ENCODE measurements at places on chromosomes 12 and 14.

GRCh38 chr12:124576061-124576650 is 8.7 kb upstream of the NCOR2 start:
- no peak for DNase-seq

DNA sequence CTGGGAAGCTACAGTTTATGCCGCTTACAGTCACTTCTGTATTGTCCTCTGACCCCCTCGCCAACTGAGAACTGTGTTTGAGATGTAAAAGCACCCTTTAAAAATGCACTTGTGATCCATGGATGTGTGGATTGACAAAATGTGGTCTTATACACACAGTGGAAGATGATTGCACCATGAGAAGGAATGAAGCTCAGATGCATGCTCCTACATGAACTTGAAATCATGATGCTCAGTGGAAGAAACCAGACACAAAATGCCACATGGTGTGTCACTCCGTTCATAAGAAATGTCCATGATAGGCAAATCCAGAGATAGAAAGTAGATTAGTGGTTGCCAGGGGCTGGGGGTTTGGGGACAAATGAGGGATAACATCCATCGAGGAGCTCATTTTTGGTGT is 58.0 kb downstream of the PITPNM2 start:
- DNase-seq: no peak

DNA sequence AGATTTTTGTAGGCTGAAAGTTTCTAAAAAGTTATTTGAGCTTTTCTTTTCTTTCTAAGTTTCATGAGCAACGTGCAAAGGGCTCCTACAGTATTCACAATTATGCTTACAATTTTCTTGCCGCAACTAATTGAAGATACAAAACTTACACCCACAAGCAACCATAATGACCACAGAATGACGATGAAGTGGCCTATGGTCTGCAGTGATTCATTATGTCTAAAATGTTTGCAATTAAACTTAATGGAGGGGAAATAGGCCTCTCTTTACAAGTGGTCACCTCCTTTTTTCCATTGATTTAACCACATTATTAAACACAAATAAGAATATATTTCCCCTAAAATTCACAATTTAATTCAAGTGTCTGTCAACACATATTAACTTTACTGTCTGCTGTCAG is 732.6 kb upstream of the FLRT2 start:
- DNase-seq: no peak

DNA sequence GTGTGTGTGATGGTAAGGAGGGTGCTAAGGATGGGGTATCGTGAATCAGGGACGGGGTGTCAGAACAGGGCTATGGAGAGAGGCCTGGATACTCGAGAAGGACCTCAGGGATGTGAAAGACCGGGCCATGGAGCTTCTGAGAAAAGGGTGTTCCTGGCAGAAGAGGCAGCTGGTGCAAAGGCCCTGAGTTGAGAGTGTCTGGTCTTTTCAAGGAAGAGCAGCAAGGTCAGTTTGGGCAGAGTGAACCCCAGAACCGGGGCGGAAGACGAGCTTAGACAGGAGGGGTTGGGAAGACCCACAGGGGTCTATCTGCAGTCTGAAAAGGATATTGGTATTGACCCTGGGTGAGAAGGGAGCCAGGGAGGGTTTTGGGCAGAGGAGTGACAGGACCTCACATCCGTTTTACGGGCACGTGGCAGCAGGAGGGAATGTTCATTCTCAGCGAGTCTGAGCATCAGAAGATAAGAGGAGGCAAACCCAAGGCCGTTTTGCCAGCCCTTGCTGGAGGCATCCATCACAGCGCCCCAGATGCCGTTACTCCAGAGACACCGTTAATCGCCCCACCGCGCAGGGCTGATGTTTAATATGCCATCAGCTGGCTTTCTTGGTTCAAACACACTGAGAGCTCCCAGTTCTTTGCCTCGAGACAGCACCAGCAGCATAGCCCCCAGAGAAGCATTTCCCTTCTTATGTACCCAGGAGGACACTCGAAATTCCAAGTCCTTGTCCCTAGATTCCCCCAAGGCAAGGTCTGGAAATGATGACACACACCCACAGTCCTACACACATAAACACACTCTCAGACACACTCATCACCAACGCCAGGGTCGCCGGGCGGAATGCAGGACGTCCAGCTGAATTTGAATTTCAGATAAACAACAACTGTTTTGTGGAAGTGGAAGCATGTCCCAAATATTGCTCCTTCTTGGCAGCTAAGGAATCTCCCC is 41.4 kb upstream of the EML1 start:
- no peak for DNase-seq

DNA sequence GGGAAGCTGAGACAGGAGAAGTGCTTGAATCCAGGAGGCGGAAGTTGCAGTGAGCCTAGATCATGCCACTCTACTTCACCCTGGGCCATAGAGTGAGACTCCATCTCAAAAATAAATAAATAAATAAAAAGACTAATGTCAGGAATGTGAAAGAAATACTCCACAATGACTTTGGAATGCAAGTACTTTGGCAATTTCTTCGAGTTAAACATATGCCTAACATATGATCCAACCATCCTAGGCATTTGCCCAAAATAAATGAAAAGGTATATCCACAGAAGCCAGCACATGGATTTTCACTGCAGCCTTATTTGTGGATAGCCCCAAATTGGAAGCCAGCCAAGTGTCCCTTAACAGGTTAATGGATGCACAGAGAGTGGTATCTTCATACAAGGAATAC is 357.9 kb upstream of the TMEM132C start:
- DNase-seq: no peak

DNA sequence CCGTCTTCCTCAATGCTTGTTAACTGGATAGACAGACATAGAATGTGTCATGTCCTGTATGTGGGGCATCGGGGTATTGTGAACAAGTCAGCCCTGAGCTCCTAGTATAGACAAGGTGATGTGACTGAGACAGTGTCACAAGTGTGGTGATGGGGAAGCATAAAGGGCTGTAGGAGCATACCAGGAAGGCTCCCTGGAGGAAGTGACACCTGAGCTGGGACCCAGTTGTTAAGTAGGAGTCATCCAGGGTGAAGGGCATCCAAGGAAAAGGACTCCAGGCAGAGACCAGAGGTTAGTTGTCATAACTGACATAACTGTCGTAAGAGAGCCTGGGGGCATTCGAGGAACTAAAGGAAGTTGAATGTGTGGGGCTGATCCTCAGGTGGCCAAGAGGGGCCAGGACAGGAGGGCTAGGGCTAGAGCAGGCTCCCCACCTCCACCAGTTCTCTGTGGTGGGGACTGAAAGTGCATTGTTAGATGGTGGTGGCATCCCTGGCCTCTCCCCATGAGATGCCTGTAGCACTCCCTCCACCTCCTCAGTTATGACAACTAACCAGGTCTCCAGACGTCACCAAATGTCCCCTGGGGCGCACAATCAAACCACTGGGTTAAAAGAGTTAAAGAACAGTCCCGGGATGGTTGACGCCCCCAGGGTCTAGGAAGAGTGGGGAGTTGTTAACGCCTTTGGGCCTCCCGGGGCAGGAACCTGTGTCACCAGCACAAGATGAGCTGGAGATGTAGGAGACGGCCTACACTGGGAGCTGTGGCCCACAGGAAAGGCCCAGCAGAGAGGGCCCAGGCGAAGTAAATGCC is 2.4 kb downstream of the FICD start:
- DNase-seq: no peak

GRCh38 chr14:85596562-85596961 is 66.6 kb downstream of the FLRT2 start:
- DNase-seq: no peak

DNA sequence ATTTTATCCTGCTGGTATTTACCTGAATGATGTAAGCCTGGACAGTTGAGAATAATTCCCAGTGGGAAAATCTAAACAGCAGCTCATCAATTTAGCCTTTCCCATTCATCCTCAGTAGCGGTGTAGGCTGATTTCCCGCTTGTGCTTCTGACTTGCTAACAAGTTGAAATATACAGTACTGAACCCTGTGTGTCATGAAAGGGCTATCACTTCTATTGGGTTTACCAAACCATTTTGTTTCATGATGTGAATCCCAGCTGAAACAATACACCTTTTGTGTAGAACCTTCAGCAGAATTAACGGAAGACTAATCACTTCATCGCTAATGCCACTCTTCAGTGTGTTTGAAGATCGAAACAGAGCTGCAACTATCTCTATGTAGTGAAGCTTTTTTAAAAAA is 88.4 kb downstream of the POLR3B start:
- DNase-seq: no peak

- no peak for DNase-seq
Measured at GRCh38 chr14:20734430-20734806, 11.3 kb upstream of the EDDM3A start.

DNA sequence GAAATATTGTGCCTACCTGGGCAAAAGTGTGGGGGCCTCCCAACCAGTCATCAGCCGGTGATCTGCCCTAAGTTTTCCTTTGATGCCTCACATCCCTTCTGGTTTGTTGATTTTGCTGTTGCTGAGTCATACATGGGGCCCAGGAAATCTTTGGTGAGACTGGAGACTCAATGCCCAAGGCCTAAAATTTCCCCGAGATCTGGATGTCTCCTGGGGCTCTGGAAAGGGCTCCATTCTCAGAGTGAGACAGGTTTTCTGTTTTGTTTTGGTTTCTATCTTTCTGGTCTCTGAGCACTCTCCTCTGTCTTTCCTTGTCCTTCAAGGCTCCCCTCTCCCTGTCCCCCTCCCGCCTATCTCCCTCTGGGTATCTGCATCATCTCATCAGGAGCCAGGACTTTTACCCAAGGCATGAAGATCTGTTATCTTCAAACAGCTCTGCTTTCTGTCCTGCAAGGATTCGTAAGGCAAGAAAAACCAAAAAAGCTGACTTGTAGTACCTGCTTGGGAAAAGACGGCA is 152.8 kb upstream of the MAX start:
- DNase-seq: no peak

DNA sequence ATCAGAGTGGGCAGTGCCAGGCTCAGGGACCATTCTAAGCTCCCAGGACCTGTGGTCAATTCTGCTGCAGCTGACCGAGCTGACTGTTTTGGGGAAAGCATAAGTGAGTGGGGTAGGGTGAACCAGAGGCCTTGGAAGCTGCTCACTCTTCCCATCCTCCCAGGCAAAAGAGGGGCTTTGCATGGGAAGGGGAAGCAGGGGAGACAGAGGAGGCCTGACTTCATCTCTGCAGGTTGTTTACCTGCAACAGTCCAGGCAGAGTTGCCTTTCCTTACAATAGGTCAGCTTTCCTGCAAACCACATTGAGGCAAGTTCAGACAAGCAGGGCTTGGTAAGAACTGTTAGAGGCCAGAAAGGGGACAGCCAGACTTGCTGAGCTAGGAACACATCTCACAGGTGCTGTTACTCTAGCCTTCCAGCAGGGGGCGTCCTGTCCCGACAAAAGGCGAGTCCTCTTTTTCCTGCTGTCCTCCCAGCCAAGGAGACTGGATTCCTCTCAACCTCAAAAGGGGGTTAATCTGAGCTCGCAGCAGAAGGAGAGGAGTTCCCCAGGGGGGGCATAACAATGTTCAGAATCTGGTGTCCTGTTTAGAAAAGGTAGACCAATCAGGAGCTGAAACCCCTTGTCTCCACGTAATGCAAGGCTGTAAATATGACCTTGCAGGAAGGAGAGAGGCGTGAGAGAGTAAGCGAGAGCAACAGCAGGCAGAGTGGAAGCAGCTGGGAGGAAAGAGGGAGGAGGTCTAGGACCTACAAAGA is 4.3 kb upstream of the DHRS2 start:
- DNase-seq: peak; percentile 9

DNA sequence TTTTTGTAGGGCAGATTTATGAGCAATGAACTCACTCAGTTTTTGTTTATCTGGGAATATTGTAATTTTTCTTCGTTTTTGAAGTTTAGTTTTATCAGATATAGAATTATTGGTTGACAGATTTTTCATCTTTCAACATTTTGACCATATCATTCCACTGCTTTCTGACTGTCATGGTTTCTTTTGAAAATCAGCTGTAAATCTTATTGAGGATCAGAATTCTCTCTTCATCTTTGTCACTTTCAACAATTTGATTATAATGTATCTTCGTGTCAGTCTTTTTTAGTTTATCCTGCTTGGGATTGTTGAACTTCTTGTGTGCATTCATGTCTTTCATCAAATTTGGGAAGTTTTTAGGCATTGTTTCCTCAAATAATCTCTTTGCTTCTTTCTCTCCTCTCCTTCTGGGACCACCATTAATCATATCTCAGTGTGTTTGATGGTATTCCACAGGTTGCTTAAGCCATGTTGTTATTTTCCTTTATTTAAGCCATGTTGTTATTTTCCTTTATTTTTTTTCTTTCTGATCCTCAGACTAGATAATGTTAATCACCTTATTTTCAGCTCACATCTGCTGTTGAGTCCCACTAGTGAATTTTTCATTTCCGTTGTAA is 229.7 kb upstream of the GARIN2 start:
- DNase-seq: no peak
